Vagina (tissue), 2 donors: ENCODE measurements at places on chromosomes 3 and 15. TPM values are rescaled to one million over a fixed set of nuclear protein-coding genes. Genes with fewer than 3 reads are reported as not detected.

DNA sequence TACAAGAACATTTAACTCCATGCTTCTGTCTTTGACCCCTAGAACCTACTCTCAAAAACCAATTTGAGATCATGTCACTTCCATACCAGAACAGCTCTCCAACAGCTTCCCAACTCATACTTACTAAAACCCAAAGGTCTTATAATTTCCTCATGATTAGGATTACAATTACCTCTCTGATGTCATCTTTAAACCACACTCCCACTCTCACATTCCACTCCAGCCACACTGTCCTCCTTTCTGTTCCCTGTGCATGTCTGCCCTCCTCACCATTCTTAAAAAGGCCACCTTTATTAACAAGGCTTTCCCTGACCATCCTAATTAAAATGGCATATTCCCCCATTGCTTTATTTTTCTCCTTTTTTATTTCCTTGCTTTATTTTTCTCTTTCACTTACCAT, 18.9 kb downstream of the PHC3 start:
- no peak overlapping the region for H3K4me3 ChIP-seq
- H3K36me3 ChIP-seq: no peaks in the 10 kb centered on the region
- DNase-seq: no peak
- H3K27ac ChIP-seq: no peak overlapping the region
- H3K27me3 ChIP-seq: no peaks in the 10 kb centered on the region
- H3K4me1 ChIP-seq: peaks cover 13% of the 10 kb centered on the region

- no peak overlapping the region for H3K4me3 ChIP-seq
- DNase-seq: no peak
- no peaks in the 10 kb centered on the region for H3K27me3 ChIP-seq
These were observed 38.5 kb upstream of the TFRC start for GRCh38 chr3:196120291-196120951.

- no peaks in the 10 kb centered on the region for H3K27me3 ChIP-seq
- DNase-seq: no peak
- peaks cover 8% of the 10 kb centered on the region for H3K4me1 ChIP-seq
- no peak overlapping the region for H3K4me3 ChIP-seq
These were observed 137.5 kb downstream of the MAGI1 start for GRCh38 chr3:65901226-65901625.

GRCh38 chr3:108780235-108780634, 23.0 kb upstream of the RETNLB start:
- no peak overlapping the region for H3K27ac ChIP-seq
- H3K4me3 ChIP-seq: no peak overlapping the region
- H3K27me3 ChIP-seq: no peaks in the 10 kb centered on the region
- H3K4me1 ChIP-seq: no peaks in the 10 kb centered on the region
- no peak for DNase-seq
- no peaks in the 10 kb centered on the region for H3K36me3 ChIP-seq

DNA sequence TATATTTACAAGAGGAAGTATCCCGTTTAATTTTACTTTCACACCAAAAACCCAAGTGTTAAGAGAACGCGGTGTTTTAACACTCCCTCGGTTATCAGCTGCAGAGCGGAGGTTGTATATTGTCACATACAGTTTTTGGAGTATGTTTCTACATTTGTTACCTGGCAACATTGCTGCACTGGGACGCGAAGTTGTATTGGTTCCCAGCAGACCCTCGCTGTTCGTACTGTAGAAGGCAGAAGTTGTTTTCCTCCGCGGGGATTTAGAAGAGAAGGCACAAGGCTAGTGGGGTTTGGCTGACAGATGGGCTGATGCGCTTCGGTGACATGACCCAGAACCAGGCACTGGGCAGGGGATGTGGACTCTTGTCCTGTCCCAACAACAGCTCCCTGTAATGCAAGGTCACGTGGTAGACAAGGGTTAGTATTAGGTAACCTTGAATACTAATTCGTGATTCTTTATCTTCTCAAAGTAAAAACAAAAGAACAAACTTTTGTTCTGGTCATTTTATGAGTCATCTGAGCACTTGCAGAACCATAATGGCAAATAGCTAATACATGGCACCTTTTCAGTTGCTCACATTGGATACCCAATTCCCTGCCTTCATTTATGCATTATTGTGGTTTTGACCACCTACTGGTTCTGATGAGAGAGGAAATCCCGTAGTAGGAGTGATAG, 230.4 kb upstream of the BHLHE40 start:
- DNase-seq: no peak
- H3K27me3 ChIP-seq: no peaks in the 10 kb centered on the region
- H3K36me3 ChIP-seq: no peaks in the 10 kb centered on the region
- H3K4me1 ChIP-seq: peaks cover 47% of the 10 kb centered on the region
- no peak overlapping the region for H3K27ac ChIP-seq
- no peak overlapping the region for H3K4me3 ChIP-seq

GRCh38 chr3:123749711-123750110, 134.4 kb downstream of the MYLK start:
- no peaks in the 10 kb centered on the region for H3K36me3 ChIP-seq
- no peak overlapping the region for H3K4me3 ChIP-seq
- no peak overlapping the region for H3K27ac ChIP-seq
- no peaks in the 10 kb centered on the region for H3K27me3 ChIP-seq
- H3K4me1 ChIP-seq: peaks cover 12% of the 10 kb centered on the region

DNA sequence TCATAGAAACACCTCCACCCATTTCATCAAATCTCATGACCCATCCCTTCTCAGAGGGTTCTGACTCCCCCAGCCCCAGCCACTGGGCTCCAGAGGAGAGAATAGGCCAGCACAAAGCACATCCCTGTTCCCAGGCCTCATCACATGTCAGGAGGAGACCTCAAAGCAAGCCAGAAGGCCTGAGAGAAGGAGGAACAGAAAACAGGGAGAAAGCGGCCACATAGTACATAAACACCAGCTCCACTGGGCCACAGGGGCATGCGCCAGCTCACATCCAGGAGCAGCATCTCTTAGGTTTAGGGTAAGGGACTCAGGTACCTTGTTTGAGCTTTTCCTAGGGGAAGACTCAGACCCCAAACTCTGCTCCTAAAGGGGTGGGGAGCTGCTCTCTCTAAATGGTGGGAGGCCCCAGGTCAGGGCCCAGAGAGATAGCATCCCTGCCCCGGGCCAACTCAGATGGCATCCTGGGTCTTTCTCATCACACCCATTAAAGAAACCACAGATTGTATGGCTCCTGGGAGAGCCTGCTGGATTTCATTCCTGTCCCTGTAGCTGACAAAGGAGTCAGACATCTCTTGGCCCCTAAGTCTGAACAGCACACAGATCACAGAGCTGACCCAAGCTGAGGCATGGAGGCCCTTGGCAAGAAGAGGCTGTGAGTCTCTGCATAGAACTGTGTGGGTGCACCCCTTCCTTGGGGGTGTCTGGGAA, 2.5 kb downstream of the SHF start:
- peak overlapping the region; percentile 96 for H3K27ac ChIP-seq
- H3K27me3 ChIP-seq: no peaks in the 10 kb centered on the region
- no peaks in the 10 kb centered on the region for H3K36me3 ChIP-seq
- H3K4me1 ChIP-seq: peaks cover 67% of the 10 kb centered on the region

DNA sequence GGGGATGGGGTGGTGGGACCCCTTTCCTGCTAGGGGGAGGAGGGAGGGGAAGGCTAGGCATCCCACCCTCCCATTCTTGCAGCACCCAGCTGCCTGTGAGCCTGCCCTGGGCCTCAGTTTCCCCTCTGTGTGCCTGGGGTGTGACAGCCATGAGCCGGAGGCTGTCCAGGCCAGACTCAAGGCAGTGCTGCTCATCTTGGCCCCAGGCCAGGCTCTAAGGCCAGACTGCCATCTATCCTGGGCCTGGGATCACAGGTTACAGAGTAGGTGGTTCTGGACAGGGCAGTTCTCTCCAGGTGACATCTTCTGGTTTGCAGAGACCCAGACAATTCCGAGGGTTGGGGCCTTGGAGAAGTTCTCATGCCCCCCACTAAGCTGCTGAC, 3.3 kb upstream of the VILL start:
- H3K27ac ChIP-seq: no peak overlapping the region
- no peak for DNase-seq
- no peaks in the 10 kb centered on the region for H3K36me3 ChIP-seq
- H3K4me3 ChIP-seq: no peak overlapping the region
- H3K4me1 ChIP-seq: no peaks in the 10 kb centered on the region
- no peaks in the 10 kb centered on the region for H3K27me3 ChIP-seq

- H3K4me1 ChIP-seq: peaks cover 7% of the 10 kb centered on the region
- no peak overlapping the region for H3K27ac ChIP-seq
These were observed 572.3 kb downstream of the PYDC2 start for GRCh38 chr3:192033246-192033645.

GRCh38 chr3:94323596-94323995, 260.7 kb downstream of the NSUN3 start:
- H3K4me3 ChIP-seq: no peak overlapping the region
- no peaks in the 10 kb centered on the region for H3K36me3 ChIP-seq
- no peaks in the 10 kb centered on the region for H3K27me3 ChIP-seq
- DNase-seq: no peak

- H3K4me1 ChIP-seq: peaks cover 11% of the 10 kb centered on the region
- DNase-seq: no peak
These were observed 123.2 kb upstream of the CGNL1 start for GRCh38 chr15:57253082-57253481.

GRCh38 chr15:27058939-27059338, 88.0 kb downstream of the GABRG3 start:
- DNase-seq: no peak
- H3K4me1 ChIP-seq: no peaks in the 10 kb centered on the region
- H3K27me3 ChIP-seq: no peaks in the 10 kb centered on the region
- H3K27ac ChIP-seq: no peak overlapping the region
- H3K4me3 ChIP-seq: no peak overlapping the region

GRCh38 chr3:71987089-71987735, 202.3 kb upstream of the PROK2 start:
- H3K27me3 ChIP-seq: no peaks in the 10 kb centered on the region
- DNase-seq: no peak
- H3K27ac ChIP-seq: no peak overlapping the region
- no peaks in the 10 kb centered on the region for H3K36me3 ChIP-seq
- no peaks in the 10 kb centered on the region for H3K4me1 ChIP-seq
- H3K4me3 ChIP-seq: no peak overlapping the region

GRCh38 chr3:124200407-124200806, 208.5 kb upstream of the ROPN1 start:
- H3K4me1 ChIP-seq: peaks cover 26% of the 10 kb centered on the region
- H3K4me3 ChIP-seq: no peak overlapping the region
- no peak for DNase-seq

DNA sequence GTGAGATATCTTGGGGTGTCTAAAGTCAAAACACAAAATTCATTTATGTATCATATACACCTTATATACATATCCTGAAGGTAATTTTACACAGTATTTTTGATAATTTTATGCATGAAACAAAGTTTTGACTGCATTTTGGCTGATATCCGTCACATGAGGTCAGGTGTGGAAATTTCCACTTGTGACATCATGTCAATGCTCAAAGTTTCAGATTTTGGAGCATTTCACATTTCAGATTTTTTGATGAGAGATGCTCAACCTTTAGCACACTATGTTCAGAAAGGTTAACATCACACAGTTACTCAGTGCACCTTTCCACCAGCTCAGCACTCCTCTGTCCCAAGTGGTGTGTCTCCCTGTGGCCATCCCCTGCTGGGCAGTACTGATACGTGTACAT, 37.7 kb upstream of the CPB1 start:
- H3K4me3 ChIP-seq: no peak overlapping the region
- no peaks in the 10 kb centered on the region for H3K36me3 ChIP-seq
- DNase-seq: no peak
- no peaks in the 10 kb centered on the region for H3K4me1 ChIP-seq
- peak overlapping the region; percentile 46 for H3K27ac ChIP-seq

DNA sequence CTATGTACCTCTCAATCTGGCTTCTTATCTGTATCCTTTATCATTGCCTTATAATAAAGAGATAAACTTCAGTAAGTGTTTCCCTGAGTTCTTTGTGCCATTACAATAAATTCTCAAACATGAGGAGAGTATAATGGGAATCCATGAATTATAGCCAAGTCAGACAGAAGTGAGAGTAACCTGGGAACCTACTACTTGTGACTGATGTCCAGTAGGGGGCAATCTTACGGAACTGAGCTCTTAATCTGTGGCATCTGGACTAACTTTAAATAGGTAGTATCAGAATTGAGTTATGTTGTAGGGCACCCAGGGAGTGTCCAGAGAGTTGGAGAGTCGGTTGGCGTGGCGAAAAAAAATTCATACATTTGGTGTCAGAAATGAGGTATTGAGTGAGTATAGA, 542.6 kb downstream of the ZBBX start:
- H3K27me3 ChIP-seq: no peaks in the 10 kb centered on the region
- no peak overlapping the region for H3K4me3 ChIP-seq
- no peaks in the 10 kb centered on the region for H3K4me1 ChIP-seq
- no peak for DNase-seq

DNA sequence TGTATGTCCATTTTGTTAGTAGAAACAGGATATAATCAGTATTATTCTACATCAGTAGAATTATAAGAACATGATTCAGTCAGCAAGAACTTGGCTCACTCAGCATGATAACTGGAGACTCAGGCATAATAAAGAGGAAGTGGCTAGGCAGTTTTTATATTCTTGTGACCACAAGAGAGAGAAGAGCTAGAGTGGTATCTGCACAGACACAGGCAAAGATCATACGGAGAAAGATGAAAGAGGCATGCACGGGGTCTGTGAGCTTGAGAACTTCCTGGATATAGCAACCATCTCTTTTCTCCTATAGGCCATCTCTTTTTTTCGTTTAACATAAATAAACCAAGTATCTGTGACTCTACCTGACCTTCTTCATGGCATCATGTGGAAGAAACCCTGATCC, 46.8 kb downstream of the MYO5A start:
- H3K4me1 ChIP-seq: peaks cover 27% of the 10 kb centered on the region
- DNase-seq: no peak
- H3K4me3 ChIP-seq: no peak overlapping the region
- H3K36me3 ChIP-seq: no peaks in the 10 kb centered on the region

- H3K27me3 ChIP-seq: no peaks in the 10 kb centered on the region
- no peaks in the 10 kb centered on the region for H3K36me3 ChIP-seq
These were observed 799.9 kb downstream of the AGBL1 start for GRCh38 chr15:86879250-86880229.

DNA sequence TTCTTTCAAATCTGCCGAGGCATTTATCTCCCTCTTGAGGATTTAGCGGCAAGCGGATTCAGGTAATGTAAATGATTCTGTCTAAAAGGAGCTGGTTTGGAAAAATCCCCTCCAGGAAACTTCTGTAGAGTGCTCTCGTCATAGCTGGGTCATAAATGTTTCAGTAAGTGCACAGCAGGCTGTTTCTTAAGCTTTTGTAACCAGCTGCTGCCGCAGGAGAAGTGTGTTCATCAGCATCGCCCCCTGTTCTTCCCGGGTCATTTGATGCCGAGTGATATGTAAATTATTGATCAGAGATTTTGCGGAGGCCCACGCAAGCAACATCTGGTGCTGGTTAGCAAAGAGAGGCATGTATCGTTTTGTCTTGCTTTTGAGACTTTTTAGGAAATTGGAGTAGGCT, 53.1 kb downstream of the DNASE1L3 start:
- H3K4me3 ChIP-seq: no peak overlapping the region
- no peaks in the 10 kb centered on the region for H3K27me3 ChIP-seq
- no peak overlapping the region for H3K27ac ChIP-seq
- peaks cover 44% of the 10 kb centered on the region for H3K36me3 ChIP-seq
- no peaks in the 10 kb centered on the region for H3K4me1 ChIP-seq
- no peak for DNase-seq

The PGBD4 gene
- total RNA-seq: 1.5 TPM

The ANKRD34C gene
- total RNA-seq: 0.25 TPM

The KIF7 gene
- 7.9 TPM for total RNA-seq

The LRRFIP2 gene
- 74.2 TPM for total RNA-seq

The PRSS50 gene
- total RNA-seq: not detected

The CFAP92 gene
- not detected for total RNA-seq

The WDR49 gene
- total RNA-seq: 2.2 TPM

The SV2B gene
- total RNA-seq: 3.2 TPM

The IMPG2 gene
- total RNA-seq: 0.25 TPM

The CADM2 gene
- total RNA-seq: 3.7 TPM

The PLXNB1 gene
- total RNA-seq: 257 TPM

The ARGFX gene
- not detected for total RNA-seq
